ENCODE measurements at places on chromosomes 1 and 21. TPM values are rescaled to one million over a fixed set of nuclear protein-coding genes. Genes with fewer than 3 reads are reported as not detected.

- peak overlapping the region; percentile 18 for H3K4me3 ChIP-seq
- peak; percentile 57 for DNase-seq
- H3K27ac ChIP-seq, result no peak overlapping the region
- H3K4me1 ChIP-seq, result no peaks in the 10 kb centered on the region
- no peaks in the 10 kb centered on the region for H3K27me3 ChIP-seq
Observed at GRCh38 chr1:43565600-43566360, 35.1 kb downstream of the PTPRF start.

DNA sequence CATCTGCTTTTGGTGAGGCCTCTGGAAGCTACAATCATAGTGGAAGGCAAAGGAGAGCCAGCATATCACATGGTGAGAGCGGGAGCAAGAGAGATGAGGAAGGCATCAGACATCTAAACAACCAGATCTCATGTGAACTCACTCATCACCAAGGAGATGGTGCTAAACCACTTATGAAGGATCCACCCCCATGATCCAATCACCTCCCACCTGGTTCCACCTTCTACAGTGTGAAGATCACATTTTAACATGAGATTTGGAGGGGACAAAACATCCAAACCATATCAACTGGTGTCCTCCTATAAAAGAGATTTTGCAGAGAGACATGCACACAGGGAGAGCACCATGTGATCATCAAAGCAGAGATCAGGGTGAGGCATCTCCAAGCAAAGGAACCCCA, 578.6 kb downstream of the MATN1 start:
- H3K36me3 ChIP-seq, result no peaks in the 10 kb centered on the region
- no peak overlapping the region for H3K4me3 ChIP-seq
- no peak for DNase-seq
- no peaks in the 10 kb centered on the region for H3K27me3 ChIP-seq
- H3K27ac ChIP-seq, result no peak overlapping the region

DNA sequence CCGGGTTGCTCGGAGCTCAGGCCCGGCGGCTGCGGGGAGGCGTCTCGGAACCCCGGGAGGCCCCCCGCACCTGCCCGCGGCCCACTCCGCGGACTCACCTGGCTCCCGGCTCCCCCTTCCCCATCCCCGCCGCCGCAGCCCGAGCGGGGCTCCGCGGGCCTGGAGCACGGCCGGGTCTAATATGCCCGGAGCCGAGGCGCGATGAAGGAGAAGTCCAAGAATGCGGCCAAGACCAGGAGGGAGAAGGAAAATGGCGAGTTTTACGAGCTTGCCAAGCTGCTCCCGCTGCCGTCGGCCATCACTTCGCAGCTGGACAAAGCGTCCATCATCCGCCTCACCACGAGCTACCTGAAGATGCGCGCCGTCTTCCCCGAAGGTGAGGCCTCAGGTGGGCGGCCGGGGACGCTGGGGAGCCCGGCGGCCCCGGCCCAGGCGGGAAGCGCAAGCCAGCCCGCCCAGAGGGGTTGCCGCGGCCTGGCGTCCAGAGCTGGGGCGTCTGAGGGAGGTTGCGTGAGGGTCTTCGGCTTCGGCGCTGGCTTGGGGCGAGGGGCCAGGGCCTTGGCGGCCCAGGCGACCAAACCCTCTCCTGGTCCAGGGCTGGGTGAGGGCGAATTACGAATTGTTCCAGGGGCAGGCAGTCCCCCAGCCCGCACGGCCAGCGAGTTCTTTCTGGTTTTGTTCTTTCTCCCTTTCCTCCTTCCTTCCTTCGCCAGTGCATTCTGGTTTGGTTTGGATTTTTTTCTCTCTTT, 805 bp downstream of the SIM2 start:
- H3K36me3 ChIP-seq, result no peaks in the 10 kb centered on the region
- peak overlapping the region; percentile 40 for H3K4me3 ChIP-seq
- H3K4me1 ChIP-seq, result no peaks in the 10 kb centered on the region
- peak; percentile 47 for DNase-seq
- peaks cover 45% of the 10 kb centered on the region for H3K27me3 ChIP-seq
- no peak overlapping the region for H3K27ac ChIP-seq

The IL20 gene
- not detected for total RNA-seq

The APOBEC4 gene
- not detected for total RNA-seq

GRCh38 chr1:147496571-147497210, 44.6 kb upstream of the BCL9 start:
- no peaks in the 10 kb centered on the region for H3K4me1 ChIP-seq
- H3K27me3 ChIP-seq, result no peaks in the 10 kb centered on the region
- H3K36me3 ChIP-seq, result no peaks in the 10 kb centered on the region
- H3K27ac ChIP-seq, result no peak overlapping the region

GRCh38 chr1:6103854-6104530, 58.3 kb downstream of the KCNAB2 start:
- H3K4me3 ChIP-seq, result no peak overlapping the region
- no peak overlapping the region for H3K27ac ChIP-seq
- peak; percentile 49 for DNase-seq
- no peaks in the 10 kb centered on the region for H3K27me3 ChIP-seq
- no peaks in the 10 kb centered on the region for H3K4me1 ChIP-seq
- no peaks in the 10 kb centered on the region for H3K36me3 ChIP-seq

- H3K4me1 ChIP-seq, result peaks cover 12% of the 10 kb centered on the region
- H3K27me3 ChIP-seq, result no peaks in the 10 kb centered on the region
- no peak overlapping the region for H3K4me3 ChIP-seq
- H3K27ac ChIP-seq, result no peak overlapping the region
- no peak for DNase-seq
- no peaks in the 10 kb centered on the region for H3K36me3 ChIP-seq
Observed at GRCh38 chr1:166485620-166486019, 318.8 kb upstream of the FAM78B start.

Data from right lobe of liver (tissue), 6 donors.